CD4-positive, alpha-beta T cell treated with Interleukin-15 for 1 hour (primary cell): ENCODE measurements at places on chromosomes 3 and 15.

- DNase-seq, result no peak
These were observed 23.3 kb upstream of the HEG1 start for GRCh38 chr3:125078951-125079674.

GRCh38 chr15:70801109-70801508 is 37.8 kb upstream of the UACA start:
- DNase-seq, result no peak

DNA sequence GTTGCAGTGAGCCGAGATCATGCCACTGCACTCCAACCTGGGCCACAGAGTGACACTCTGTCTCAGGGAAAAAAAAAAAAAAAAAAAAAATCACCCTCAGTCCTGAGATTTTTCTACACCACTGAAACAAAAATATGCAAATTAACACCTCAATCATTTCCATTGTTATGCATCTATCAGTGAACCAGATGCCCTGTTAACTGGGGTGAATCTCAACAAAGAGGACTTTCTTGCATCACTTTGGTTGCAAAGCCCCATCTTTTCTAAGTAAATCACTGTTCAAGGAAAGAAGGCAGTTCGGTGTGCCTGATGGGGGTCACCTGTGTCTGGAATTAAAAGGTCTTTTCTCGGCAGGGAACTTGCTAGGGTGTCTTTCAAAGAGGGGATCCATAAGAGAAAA is 421.6 kb downstream of the EPHB1 start:
- no peak for DNase-seq

DNA sequence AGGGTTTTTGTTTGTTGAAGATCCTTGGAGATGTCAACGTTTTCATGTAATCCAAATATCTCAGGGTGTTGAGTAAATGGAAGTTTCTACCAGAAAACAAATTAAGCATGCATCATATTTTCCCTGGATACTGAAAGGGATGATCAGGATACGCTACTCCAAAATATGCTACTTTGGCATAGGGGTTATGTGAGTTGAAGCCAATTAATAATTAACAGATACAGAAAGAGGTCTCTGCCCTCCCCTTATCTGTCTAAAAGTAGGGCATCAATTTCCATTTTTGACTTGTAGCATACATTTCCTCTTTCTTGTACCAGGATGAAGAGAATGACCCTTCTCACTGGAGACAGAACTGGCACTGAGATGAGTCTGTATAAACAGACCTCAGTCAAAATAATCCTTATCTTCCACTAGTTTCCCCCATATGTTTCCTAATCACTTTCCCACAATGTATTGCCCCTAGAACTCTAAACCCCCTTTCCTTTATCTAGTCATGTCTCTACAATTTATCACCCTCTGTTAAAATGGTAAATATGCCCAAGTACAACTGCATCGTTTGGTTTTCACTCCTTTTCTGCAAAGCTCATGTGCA is 17.4 kb upstream of the ASB14 start:
- no peak for DNase-seq

- no peak for DNase-seq
These were observed 140.5 kb downstream of the GRM7 start for GRCh38 chr3:7001370-7001769.

GRCh38 chr3:131142580-131142979 is 115.9 kb downstream of the NEK11 start:
- no peak for DNase-seq

DNA sequence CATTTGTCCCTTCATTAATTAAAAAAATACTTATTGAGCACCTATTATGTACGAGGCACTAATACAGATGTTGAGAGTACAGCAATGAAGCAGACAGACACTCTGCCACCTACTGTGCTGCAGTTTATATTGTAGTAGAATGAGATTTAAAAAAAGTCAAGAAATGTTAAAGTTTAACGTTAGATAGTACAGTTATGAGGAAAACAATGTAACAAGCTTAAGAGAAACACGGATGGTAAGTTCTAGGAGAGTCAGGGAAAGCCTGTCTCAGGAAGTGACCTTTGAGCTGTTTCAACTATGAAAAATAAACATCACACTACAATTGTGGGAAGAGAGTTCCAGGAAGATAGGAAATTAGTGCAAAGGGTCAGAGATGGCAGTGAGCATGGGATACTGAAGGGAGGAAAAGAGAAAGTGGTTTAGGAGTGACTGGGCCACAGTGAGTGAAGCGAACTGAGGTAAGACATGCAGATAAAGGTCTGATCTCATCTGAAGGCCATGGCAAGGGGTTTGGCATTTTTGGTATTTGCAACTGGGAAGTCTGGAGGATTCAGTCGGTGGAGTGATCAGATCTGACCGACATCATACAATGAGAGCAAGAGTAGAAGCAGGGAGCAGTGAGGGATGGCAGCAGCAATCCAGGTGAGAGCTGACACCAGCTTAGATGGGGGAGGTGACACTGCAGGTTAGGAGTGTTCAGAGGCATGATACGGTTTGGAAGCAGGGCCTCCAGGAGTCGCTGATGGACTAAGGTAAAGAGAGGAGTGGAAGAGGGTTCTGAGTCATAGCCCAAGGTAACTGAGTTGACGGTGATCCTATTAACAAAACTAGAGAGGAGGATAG is 28.5 kb downstream of the PLSCR4 start:
- no peak for DNase-seq

GRCh38 chr3:168813225-168813802 is 717.6 kb upstream of the GOLIM4 start:
- DNase-seq, result no peak

- no peak for DNase-seq
These were observed 496.6 kb downstream of the FHIT start for GRCh38 chr3:60754617-60755016.

- DNase-seq, result no peak
These were observed 59.7 kb upstream of the NPHP3 start for GRCh38 chr3:132781922-132782321.

GRCh38 chr3:23856286-23856685 is 50.5 kb downstream of the UBE2E1 start:
- DNase-seq, result no peak

DNA sequence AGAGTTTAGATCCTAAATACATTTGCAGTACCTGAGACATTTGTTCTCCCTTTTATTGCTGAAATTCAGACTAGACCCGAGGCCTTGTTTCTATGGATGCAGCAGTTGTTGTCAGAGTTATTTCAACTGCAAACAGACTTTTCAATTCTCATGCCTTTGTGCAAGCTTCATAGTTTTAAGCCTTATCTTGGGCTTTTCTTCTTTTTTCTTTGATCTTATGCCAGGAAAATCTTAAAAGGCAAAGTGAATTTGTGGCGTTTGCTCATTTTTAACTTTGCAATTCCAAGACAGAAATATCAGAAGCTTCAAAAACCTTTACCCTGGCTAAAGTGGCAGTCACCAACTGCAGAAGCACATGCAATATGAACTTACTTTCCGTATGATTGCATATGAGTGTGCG is 576.7 kb downstream of the DIPK2A start:
- no peak for DNase-seq

- no peak for DNase-seq
These were observed 12.1 kb downstream of the TMOD3 start for GRCh38 chr15:51841406-51842040.

GRCh38 chr15:36498916-36499315 is 80.5 kb upstream of the CDIN1 start:
- DNase-seq, result no peak

- no peak for DNase-seq
These were observed 227.5 kb downstream of the DTWD1 start for GRCh38 chr15:49848282-49848724.

- peak; percentile 77 for DNase-seq
These were observed 154.4 kb downstream of the PGPEP1L start for GRCh38 chr15:98853161-98853560.

GRCh38 chr15:67241132-67241855 is 13.2 kb downstream of the AAGAB start:
- no peak for DNase-seq
